Psoas muscle (tissue), 8 donors: ENCODE measurements at places on chromosomes 7 and 10. TPM values are rescaled to one million over a fixed set of nuclear protein-coding genes. Genes with fewer than 3 reads are reported as not detected.

Gene TCERG1L
- not detected for total RNA-seq

Gene SAMD9
- 1.6 TPM for total RNA-seq

Gene UCN3
- total RNA-seq: not detected

Gene NPC1L1
- not detected for total RNA-seq

Gene DNAJC1
- 10.5 TPM for total RNA-seq

Gene GALNT17
- total RNA-seq: 0.46 TPM

Gene TWIST1
- 1.1 TPM for total RNA-seq

Gene SPDYE1
- not detected for total RNA-seq

Gene ARHGEF35
- total RNA-seq: 0.16 TPM

Gene SNX10
- 1.1 TPM for total RNA-seq

Gene IDI2
- total RNA-seq: 155 TPM

Gene FZD8
- total RNA-seq: 4.1 TPM
